ENCODE measurements at places on chromosomes 1 and 21.

DNA sequence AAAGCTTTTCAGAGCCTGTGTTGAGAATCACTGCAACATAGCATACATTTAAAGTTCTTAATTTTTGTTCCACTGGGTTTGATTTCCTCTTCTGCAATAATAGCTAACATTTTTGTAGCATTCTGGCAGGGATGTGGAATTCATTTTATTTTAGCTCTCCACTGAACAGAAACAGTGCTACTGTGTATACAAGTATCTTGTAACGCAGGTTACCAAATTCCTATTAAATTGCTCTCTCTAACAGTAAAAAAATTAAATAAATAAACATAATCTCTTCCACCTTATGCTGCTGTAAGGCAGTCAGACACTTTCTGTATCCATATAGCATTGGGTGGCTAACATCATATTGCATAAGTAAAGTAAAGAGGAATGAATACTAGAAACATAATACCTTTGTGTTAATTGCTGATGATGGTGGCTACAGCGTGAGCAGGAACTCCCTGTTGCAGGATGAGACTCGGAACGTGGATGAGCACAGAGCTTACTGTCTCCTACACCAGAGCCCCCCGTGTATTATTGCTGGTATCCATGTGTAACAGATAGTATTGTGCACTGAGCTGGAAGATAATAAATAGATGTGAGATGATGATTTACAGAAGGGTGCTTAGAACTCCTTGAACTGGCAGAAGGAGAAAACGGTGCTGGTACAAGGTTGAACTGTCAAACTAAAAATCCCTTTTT lies 276.9 kb upstream of the SNX7 start:
- no peak for DNase-seq

DNA sequence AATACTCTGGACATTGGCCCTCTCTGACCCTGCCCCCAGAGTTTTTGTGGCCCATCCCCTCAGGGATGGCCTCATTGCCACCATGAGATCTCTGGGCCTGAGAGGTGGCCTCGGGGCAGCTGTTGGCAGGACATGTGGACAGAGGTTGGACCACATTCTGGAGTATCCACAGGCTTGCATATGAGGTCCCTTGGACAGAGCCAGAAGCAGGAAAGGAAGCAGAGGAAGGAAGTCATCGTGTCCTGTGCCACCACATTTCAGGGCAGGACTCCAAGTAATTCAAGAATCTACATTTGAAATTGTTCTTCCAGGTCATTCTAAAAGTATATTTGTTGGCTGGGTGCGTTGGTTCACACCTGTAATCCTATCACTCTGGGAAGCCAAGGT lies 95.9 kb upstream of the PPP2R5A start:
- no peak for DNase-seq

- peak; percentile 80 for DNase-seq
Measured at GRCh38 chr1:203629507-203630082, 3.0 kb downstream of the ATP2B4 start.

DNA sequence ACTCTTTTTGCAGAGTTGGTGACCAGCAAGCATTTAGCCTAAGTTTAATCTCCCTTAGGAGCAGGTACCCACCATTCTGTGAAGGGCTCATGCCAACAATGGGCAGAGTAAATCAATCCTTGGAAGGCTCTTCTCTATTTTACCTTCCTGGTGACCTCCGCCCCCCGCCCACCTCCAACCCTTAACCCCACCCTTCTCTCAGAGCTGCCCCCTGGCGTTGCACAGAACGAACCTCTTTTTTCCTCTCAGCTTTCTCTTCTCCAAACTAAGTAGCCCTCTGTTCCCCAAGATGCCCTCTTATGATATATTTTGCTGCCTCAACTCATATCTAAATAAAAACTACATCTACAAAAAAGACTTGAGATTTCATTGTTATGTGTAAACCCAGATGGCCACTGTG lies 186.8 kb downstream of the SEC16B start:
- no peak for DNase-seq

- DNase-seq: peak; percentile 59
Measured at GRCh38 chr1:29209173-29209572, 21.6 kb downstream of the MECR start.

GRCh38 chr1:21544095-21544494 lies 34.9 kb downstream of the ALPL start:
- no peak for DNase-seq

DNA sequence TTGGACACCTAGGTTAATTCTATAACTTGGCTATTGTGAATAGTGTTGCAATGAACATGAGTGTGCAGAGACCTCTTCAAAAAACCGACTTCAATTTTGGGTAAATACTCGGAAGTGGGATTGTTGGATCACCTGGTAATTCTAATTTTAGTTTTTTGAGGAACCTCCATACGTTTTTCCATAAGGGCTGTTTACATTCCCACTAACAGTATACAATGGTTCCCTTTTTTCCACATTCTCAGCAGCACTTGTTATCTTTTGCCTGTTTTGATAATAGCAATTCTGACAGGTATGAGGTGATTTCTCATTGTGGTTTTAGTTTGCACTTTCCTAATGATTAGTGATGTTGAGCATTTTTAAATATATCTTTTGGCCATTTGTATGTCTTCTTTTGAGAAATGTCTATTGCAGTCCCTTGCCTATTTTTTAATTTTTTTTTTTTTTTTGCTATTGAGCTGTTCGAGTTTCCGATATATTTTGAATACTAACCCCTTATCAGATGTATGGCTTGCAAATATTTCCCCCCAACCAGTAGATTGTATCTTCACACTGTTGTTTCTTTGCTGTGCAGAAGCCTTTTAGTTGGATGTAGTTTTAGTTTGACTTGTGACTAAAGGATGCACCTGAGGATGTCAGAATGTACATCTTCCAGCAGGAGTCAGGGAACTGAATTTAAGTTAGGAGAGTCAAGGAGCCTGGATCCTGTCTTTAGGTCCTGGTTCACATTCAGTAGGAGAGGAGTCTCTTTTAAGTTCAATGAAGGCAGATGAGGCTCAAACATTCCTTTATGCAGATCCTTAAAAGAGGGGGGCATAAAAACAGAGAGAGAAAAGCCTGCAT lies 120.0 kb downstream of the S1PR1 start:
- DNase-seq: no peak

GRCh38 chr1:230639714-230640209 lies 2.5 kb upstream of the COG2 start:
- DNase-seq: no peak

- DNase-seq: no peak
Measured at GRCh38 chr1:240613356-240614142, 1.6 kb upstream of the GREM2 start.

DNA sequence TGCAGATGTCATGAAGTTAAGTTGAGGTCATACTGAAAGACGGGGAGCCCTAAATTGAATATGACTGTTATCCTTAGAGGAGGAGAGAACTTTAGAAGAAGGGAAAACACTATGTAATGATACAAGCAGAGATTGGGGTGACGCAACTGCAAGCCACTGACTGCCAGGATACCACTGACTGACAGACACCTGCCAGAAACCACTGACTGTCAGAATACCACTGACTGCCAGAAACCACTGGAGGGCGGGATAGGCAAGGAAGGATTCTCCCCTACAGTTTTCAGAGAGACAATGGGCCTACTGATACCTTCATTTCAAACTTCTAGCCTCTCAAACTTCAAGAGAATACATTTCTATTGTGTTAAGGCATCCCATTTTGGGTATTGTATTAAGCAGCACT lies 388.7 kb downstream of the USH2A start:
- no peak for DNase-seq

- DNase-seq: no peak
Measured at GRCh38 chr1:21956720-21957552, 19.8 kb upstream of the HSPG2 start.

GRCh38 chr1:37807220-37807554 lies 403 bp upstream of the C1orf122 start:
- DNase-seq: peak; percentile 37

DNA sequence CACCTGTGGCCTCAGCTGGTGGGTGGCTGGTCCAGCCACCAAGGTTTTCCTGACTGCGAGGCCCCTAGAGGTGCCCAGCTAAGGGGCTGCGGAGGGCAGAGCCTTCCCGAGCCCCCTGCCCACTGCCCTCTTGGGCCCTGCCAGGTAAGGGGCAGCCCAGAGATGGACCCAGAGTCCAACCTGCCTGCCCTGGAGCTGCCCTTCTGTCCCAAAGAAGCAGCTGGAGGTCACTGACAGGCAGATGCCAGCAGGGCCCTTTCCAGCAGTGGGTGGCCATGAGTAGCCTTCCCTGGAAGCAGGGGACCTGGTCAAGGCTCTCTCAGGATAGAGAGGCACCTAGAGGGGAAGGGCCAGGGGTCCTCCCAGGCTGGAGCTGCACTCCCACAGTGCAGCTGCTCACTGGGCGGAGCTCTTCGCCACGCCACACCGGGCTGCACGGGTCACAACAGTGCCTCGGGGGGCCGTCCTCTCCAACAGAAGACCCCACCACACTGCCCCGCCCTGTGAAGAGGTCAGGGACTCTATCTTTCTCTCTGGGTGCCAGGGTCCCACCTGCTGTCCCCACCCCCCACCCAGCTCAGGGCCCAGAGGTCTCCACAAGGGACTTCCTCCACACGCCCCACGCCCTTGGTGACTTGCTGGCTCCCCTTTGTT lies 10.9 kb upstream of the GNB1 start:
- DNase-seq: no peak

- DNase-seq: peak; percentile 30
Measured at GRCh38 chr1:76826072-76826845, 41.0 kb upstream of the ST6GALNAC5 start.

- no peak for DNase-seq
Measured at GRCh38 chr1:153001382-153001781, at the start of gene SPRR3. TSS of gene SPRR3 (plus strand) at chr1:153001749. CDS start at chr1:153003021, 1,272 bp downstream.

DNA sequence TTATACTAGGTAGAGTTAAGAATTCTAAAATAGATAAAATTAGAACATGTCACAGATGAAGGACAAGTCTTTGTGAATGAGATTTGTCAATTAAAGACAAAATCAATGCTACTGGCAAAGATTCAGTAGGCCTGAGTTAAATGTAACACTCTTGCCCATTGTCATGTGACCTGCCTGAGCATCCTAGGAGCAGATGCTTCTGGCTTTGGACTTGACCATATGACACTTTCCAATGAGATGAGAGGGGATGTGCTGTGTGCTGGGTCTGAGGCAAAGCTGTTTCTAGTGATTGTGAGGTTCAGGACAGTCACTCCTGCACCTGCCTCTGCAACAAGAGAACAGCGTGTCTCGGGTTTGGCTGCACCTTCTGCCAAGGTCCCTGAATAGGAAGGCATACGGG lies 144.9 kb downstream of the HIVEP3 start:
- no peak for DNase-seq

DNA sequence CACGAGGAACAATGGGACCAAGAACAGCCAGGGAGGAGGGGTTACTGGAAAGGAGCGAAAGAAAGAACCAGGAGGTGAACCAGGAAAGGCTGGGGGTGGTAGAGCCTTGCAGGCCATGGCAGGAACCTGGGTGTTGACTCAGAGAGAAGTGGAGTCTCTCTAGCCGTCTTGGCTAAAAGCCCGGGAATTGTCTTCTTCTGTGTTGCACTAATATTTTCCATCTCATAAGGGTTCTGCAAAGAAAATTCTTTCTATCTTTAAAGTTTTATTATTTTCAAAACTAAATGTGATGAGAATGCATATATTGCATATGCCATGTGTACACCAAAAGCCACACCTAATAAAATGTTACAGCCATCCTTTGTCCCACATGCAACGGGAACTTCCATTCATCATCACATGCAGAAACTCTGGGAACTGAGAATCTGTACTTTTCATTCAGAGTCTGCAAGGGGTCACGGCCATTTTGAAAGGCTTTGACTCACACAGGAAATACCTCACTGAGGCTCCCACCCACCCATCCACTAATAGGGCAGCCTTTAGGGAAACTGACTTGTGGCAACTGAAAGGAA lies 38.0 kb downstream of the ERG start:
- peak; percentile 77 for DNase-seq

DNA sequence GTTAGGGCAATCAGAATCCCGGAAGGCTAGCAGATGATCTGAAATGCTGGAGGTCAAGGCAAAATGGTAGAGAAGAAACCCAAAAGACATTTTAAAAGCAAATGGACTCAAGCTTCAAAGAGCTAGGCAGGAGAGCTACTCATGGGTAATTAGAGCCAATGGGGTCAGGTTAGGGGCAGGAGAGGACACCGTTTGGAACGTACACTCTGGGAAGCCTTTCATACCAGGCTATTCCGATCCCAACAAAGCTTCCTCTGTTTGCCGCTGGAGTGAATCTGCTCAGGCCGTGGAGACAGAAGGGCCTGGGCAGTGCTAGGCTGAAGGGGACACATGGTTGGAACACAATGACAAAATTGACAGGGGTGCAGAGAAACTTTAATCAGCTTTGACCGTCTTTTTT lies 346.6 kb downstream of the RPS6KC1 start:
- DNase-seq: no peak

DNA sequence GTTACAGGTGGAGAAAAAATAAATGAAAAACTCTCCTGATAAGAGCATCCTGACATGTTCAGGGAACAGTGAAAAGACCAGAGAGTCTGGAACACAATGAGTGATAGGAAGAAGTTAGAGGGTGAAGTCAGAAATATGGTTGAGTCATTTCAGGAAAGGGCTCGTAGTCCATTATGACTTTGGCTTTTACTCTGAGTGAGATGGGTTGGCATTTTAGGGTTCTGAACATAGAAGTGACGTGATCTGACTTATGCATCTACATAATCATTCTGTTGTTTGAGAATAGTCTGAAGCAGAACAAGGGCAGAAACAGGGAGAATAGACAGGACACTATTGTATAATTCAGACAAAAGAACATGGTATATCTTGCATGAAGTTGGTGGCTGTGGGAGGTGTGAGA lies 5.8 kb downstream of the HMCN1 start:
- no peak for DNase-seq

Data from GM03348 (cell line).